ENCODE measurements at places on chromosomes 2 and 18.
A peak's percentile ranks its signal among the peaks of the same experiment; 100 is the strongest.

DNA sequence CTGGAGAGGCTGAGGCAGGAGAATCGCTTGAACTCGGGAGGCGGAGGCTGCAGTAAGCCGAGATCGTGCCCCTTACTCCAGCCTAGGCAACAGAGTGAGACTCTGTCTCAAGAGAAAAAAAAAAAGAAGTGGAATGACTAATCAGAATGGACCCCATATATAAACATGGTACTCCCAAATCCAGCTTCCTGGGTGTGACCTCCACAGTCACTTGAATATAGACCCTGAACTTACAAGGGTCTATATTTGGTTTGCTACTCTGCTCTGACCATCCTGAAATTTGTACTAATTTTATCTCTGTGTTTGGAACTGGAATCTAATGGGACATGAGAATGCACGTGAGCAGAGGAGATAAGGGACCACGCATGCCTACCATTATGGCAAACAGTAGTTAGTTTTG, 275.0 kb downstream of the TNS1 start:
- no peak for DNase-seq

DNA sequence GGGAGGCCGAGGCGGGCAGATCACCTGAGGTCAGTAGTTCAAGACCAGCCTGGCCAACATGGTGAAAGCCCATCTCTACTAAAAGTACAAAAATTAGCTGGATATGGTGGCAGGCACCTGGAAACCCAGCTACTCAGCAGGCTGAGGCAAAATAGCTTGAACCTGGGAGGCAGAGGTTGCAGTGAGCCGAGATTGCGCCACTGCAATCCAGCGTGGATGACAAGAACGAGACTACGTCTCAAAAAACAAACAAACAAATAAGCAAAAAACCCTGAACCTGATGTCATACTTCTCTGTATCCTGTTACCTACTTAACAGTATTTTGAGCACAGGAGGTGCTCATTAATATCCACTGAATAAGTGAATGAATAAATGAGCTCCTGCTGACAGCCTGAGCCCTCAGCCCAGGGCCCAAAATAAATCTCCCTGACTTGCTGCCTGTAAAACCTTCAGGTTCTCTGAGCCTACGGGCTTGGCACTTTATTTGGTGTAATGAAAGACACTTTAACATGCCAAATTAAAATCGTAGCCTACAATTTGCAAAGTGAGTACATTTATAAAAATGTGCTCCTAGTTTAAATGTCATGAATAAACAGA, 215.1 kb downstream of the ZNF385B start:
- DNase-seq, result no peak

GRCh38 chr2:237547841-237548416, 18.4 kb upstream of the PRLH start:
- no peak for DNase-seq

- no peak for DNase-seq
Measured at GRCh38 chr2:145021962-145022665, 502.2 kb upstream of the ZEB2 start.

DNA sequence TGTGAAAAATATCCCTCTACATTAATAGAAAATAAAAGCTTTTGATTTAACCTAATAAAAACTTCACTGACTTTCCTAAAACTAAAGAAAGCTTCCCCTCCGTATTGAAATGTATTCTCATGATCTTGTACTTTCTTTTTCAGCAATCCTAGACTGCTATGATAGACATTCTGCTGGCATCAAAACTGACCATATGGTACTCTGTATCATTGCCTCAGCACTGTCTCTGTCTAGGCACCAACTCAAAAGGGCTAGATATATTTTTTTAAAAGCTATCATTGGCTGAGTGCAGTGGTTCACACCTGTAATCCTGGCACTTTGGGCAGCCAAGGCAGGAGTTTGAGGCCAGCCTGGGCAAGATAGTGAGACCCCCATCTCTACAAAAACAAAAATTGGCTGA, 32.9 kb downstream of the CDKL4 start:
- DNase-seq, result no peak

- DNase-seq, result no peak
Measured at GRCh38 chr18:42187611-42188380, 232.8 kb downstream of the PIK3C3 start.

GRCh38 chr18:28834889-28835288, 658.0 kb upstream of the CDH2 start:
- DNase-seq, result no peak

- DNase-seq, result peak; percentile 48
Measured at GRCh38 chr2:222424729-222425671, 657 bp downstream of the SGPP2 start.

- no peak for DNase-seq
Measured at GRCh38 chr2:199070322-199070949, 387.3 kb downstream of the SATB2 start.

GRCh38 chr2:12930391-12930790, 213.7 kb downstream of the TRIB2 start:
- no peak for DNase-seq

DNA sequence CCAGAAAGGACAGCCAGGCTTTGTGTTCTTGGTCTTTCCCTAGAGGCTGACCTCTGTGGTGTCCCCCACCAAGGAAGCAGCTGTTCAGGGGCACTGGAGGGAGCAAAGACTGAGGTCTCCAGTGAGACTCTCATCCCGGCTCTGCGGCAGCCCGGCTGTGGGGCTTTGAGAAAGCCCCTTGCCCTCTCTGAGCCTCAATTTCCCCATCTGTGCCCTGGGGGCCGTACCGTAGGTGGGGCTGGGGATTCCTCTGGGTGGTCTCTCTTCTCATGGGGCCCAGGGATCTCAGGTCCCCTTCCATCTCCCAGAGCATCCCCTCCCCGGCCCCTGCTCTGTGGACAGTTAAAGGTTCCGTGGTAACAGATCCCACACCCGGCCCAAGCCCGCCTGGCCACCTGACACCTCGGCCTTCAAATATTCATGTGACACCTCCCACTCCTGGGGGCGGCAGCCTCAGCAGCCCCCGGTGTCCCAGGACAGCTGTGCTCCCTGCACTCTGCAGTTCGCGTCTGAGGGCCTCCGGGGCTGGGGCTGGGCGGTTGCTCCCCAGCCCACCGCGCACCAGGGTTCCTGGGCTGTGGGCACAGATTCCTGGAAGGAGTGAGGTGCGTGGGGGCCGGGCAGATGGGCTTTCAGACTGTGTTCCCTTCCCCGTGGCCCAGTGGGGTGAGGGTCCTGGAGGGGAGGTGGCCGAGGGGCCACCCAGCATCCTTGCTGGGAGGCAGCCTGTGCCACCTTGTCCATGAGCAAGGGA, 15.1 kb upstream of the KLHL30 start:
- no peak for DNase-seq
